ENCODE measurements at places on chromosomes 2 and 18. TPM values are rescaled to one million over a fixed set of nuclear protein-coding genes. Genes with fewer than 3 reads are reported as not detected.

Gene SULT1C4
- 9.2 TPM for total RNA-seq

DNA sequence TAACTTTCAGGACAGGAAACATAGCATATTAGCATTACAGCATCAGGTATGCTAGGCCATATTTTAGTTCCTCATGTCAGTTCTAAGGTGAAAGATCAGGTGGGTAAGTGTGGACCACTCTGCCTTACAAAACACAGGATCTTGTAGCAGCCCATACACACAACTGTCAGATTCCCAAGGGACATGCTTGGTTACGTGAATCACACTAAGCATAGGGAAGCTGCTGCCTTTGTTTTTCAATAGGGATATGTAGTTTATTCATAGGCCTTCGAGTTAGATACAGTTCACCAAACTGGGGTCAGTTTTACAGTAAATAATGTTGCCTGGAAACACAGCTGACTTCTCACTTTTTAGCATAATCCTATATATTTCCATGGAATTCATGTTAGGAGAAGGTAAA lies 116.1 kb upstream of the OTX1 start:
- no peak for DNase-seq
- H3K27ac ChIP-seq = no peak overlapping the region
- no peaks in the 10 kb centered on the region for H3K4me1 ChIP-seq
- H3K36me3 ChIP-seq = no peaks in the 10 kb centered on the region
- H3K27me3 ChIP-seq = no peaks in the 10 kb centered on the region

Gene SATB2
- total RNA-seq = 2.9 TPM

DNA sequence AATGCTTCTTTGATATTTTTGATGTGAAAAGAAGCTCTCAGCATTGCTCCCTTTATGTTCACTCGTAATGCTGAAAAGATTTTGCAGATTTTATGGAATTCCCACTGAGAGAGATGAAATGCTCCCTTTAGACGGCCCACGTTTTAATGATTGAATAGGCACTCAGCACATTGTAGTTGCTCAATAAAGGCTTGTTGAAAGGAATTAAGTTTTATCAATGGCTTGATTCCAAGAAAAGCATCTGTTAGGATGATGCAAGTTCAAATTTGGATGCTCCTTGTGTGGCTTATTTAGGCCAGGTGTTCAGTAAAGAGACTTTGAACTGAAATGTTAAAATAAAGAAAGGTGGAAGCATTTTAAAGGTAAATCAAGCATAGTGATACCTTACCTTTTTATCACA lies 725.1 kb downstream of the EPHA4 start:
- H3K4me1 ChIP-seq = no peaks in the 10 kb centered on the region
- H3K4me3 ChIP-seq = no peak overlapping the region
- H3K27ac ChIP-seq = no peak overlapping the region
- H3K27me3 ChIP-seq = no peaks in the 10 kb centered on the region
- no peaks in the 10 kb centered on the region for H3K36me3 ChIP-seq

Gene ADD2
- total RNA-seq = 2.8 TPM

- H3K4me3 ChIP-seq = no peak overlapping the region
- no peaks in the 10 kb centered on the region for H3K27me3 ChIP-seq
- no peak for DNase-seq
- H3K4me1 ChIP-seq = no peaks in the 10 kb centered on the region
- H3K27ac ChIP-seq = no peak overlapping the region
Observed at GRCh38 chr2:27833931-27834330, 56.3 kb downstream of the RBKS start.

DNA sequence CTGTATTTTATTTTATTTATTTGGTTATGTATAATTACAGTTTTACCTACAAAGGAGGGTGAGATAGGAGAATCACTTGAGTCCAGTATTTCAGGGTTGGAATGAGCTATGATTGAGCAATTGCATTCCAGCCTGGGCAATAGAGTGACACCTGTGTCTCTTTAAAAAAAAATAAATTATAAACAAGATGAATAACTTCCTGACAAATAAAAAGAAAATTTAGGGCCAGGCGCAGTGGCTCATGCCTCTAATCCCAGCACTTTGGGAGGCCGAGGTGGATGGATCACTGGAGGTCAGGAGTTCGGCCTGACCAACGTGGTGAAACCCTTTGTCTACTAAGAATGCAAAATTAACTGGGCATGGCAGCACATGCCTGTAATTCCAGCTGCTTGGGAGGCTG lies 17.3 kb downstream of the MTA3 start:
- no peak for DNase-seq
- H3K4me3 ChIP-seq = no peak overlapping the region
- no peak overlapping the region for H3K27ac ChIP-seq
- no peaks in the 10 kb centered on the region for H3K4me1 ChIP-seq

DNA sequence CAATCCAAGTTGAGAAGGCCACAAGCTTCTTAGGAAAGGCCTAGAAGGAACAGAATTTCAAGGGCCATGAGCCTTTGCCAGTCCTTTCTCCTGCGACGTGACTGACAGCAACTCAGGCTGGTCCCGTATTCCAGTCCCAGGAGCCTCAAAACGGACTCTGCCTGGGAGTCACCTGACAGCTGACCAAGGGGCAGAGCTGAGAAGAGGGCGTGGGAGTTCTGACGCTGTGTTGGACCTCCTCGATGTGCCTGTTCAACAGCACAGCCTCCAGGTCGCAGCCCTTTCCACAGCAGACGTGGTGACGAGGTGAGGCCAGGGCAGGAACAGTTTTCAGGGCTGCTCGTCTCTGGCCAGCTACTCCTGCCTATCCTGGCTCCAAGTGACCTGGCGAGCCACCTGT lies 37.6 kb downstream of the CENPO start:
- no peak for DNase-seq
- H3K27ac ChIP-seq = no peak overlapping the region
- H3K27me3 ChIP-seq = no peaks in the 10 kb centered on the region

Gene C2orf80
- not detected for total RNA-seq

GRCh38 chr18:57052759-57053158 lies 94.1 kb upstream of the BOD1L2 start:
- no peaks in the 10 kb centered on the region for H3K4me1 ChIP-seq
- no peak overlapping the region for H3K27ac ChIP-seq

DNA sequence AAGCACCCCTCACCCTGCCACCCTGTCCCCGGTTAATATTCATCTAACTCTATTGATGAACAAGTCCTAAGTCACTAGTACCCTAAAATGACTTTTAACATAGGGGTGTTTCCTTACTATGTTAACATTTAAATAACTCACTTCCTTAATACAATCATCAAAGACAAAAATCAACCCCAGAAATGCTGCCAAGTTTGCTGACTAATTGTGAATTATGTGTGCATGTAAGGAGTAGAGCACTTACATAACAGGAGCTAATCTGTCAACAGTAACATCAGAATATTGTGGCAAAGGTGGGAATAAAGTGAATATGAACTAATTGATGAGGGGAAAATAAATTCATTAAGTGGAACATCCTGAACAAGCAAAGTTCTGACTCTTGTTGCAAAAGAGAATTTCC lies 81.4 kb upstream of the ERBB4 start:
- DNase-seq = no peak
- no peak overlapping the region for H3K27ac ChIP-seq
- no peaks in the 10 kb centered on the region for H3K36me3 ChIP-seq
- no peaks in the 10 kb centered on the region for H3K27me3 ChIP-seq
- H3K4me1 ChIP-seq = no peaks in the 10 kb centered on the region

GRCh38 chr2:200585730-200586643 lies at the start of gene AOX1:
Gene AOX1, plus strand, starts transcription at chr2:200586014. Its CDS starts 95 bp downstream, at chr2:200586109.
- H3K4me3 ChIP-seq = peak within 1 kb of the TSS; percentile 38
- DNase-seq = peak; percentile 62
- H3K27me3 ChIP-seq = no peaks in the 10 kb centered on the region
- no peak within 1 kb of the TSS for H3K27ac ChIP-seq

Gene CEP192
- total RNA-seq = 30.2 TPM

Gene DCDC2C
- total RNA-seq = 1.5 TPM

- H3K4me1 ChIP-seq = peaks cover 83% of the 10 kb centered on the region
- no peaks in the 10 kb centered on the region for H3K36me3 ChIP-seq
- peak overlapping the region; percentile 79 for H3K27ac ChIP-seq
- no peaks in the 10 kb centered on the region for H3K27me3 ChIP-seq
- no peak overlapping the region for H3K4me3 ChIP-seq
- DNase-seq = no peak
Observed at GRCh38 chr2:157787364-157787938, 88.7 kb downstream of the ACVR1 start.

GRCh38 chr2:160232905-160233475 lies 32.9 kb upstream of the ITGB6 start:
- H3K36me3 ChIP-seq = no peaks in the 10 kb centered on the region
- DNase-seq = no peak
- H3K27me3 ChIP-seq = no peaks in the 10 kb centered on the region
- no peak overlapping the region for H3K27ac ChIP-seq
- H3K4me1 ChIP-seq = peaks cover 10% of the 10 kb centered on the region

GRCh38 chr2:167924556-167924955 lies 322.8 kb downstream of the STK39 start:
- no peaks in the 10 kb centered on the region for H3K36me3 ChIP-seq
- H3K27me3 ChIP-seq = no peaks in the 10 kb centered on the region
- H3K4me1 ChIP-seq = no peaks in the 10 kb centered on the region

- no peak overlapping the region for H3K27ac ChIP-seq
- no peaks in the 10 kb centered on the region for H3K27me3 ChIP-seq
- H3K4me1 ChIP-seq = no peaks in the 10 kb centered on the region
- no peaks in the 10 kb centered on the region for H3K36me3 ChIP-seq
- H3K4me3 ChIP-seq = no peak overlapping the region
Observed at GRCh38 chr2:150710041-150710440, 222.6 kb upstream of the RND3 start.

Gene TLX2
- total RNA-seq = not detected

Gene SERPINB10
- total RNA-seq = not detected

DNA sequence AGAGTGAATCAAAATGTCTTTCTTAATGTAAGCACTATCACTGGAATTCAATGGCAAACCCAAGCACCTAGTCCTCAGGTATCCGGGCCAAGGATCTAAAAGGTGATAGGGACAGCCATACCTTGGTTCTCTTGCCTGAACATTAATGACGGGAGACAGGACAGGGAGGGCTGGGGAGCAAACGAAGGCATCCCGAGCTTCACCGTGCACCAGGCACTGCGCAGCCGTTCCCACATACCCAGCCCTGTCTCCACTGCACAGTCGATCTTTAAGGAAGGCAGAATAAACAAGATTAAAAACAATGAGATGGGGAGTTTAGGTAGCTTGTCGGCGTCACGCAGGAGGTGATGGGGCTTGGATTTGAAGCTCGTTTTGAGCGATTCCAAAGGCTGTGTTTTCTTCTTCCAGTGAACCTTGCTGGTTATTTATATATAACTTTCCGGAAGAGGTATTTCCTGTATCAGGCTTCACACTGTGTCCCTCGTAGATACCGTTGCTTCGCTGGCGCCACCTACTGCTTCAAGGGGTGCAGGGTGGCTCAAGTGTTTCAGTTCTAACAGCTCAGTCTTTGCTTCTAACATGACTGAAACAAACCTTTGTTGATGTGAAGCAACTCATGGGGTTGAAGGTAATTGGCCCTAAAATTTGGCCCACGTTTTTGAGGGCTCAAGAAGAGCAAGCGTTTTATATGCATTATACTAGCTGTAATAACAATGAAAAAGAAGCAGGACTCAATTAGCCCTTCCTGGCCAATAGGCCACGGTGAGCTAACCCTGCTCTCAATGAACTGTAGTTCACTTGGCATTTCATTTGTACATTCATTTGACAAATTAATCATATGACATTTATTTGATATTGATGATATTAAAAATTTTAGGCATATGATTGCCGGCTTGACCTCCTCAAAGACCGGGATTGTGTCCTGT lies 77.4 kb downstream of the DCDC2C start:
- H3K36me3 ChIP-seq = no peaks in the 10 kb centered on the region
- peak; percentile 64 for DNase-seq
- no peak overlapping the region for H3K4me3 ChIP-seq
- no peak overlapping the region for H3K27ac ChIP-seq
- no peaks in the 10 kb centered on the region for H3K27me3 ChIP-seq

DNA sequence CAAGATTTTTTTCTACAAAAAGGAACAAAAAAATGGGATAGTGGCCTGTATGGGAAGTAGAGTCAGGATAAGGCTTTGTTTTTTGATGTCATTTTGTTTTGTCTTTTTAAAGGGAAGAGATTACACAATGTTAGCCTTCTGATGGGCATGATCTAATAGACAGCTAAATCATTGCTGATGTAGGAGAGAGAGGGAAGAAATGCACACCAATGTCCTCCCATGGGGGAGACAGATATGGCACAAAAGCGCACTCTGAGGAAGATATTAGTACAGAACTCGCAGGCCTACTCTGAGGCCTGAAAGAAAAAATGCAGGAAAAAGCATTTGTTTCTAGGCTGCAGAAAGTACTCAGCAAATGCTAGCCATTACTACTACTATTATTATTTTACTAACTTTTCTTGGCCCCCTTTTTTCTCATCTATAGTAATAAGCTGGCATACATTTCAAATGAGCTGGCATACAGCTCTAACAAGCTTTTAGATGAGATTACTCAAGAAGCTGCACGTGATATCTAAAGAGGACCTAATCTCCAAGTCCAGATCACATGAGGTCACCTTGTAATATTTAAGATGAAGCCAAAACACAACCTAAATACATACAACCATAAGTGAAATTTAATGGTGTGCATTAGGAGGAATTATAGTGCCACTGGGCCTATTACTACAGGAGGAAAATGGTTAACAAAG lies 269.4 kb upstream of the TANK start:
- H3K27ac ChIP-seq = no peak overlapping the region
- no peaks in the 10 kb centered on the region for H3K4me1 ChIP-seq
- DNase-seq = no peak
- no peaks in the 10 kb centered on the region for H3K27me3 ChIP-seq

- H3K4me3 ChIP-seq = no peak overlapping the region
- no peaks in the 10 kb centered on the region for H3K36me3 ChIP-seq
- no peak for DNase-seq
- H3K4me1 ChIP-seq = no peaks in the 10 kb centered on the region
Observed at GRCh38 chr2:218508299-218508698, 59.9 kb downstream of the USP37 start.

- no peak for DNase-seq
- no peaks in the 10 kb centered on the region for H3K36me3 ChIP-seq
- no peak overlapping the region for H3K4me3 ChIP-seq
- H3K27me3 ChIP-seq = no peaks in the 10 kb centered on the region
- peaks cover 19% of the 10 kb centered on the region for H3K4me1 ChIP-seq
Observed at GRCh38 chr2:109246616-109247015, 117.6 kb downstream of the SH3RF3 start.

Gene KCNJ3
- not detected for total RNA-seq

- peaks cover 10% of the 10 kb centered on the region for H3K36me3 ChIP-seq
- peak overlapping the region; percentile 36 for H3K27ac ChIP-seq
- DNase-seq = peak; percentile 50
- H3K4me3 ChIP-seq = no peak overlapping the region
Observed at GRCh38 chr2:98560256-98560771, 48.0 kb downstream of the COA5 start.

DNA sequence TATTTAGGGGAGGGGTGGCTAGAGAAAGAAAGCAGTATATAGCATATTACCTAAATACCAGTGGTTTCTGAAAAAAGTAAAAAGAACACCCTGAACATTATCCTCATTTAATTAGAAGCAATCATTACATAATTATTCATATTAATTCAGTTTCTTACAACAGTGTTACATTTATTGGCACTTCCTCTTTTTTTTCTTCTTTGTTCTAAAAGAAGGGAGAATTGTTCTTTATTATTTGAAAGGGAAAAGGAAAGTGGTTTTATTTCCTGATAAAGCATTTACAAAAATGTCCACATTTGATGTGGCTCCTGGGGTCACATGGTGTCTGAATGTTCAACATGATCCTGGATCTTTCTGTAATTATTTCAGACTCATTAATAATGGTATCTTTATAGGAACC lies 254.9 kb upstream of the ZEB2 start:
- no peaks in the 10 kb centered on the region for H3K36me3 ChIP-seq
- no peak overlapping the region for H3K4me3 ChIP-seq
- H3K4me1 ChIP-seq = no peaks in the 10 kb centered on the region
- H3K27ac ChIP-seq = no peak overlapping the region
- no peaks in the 10 kb centered on the region for H3K27me3 ChIP-seq

- H3K4me1 ChIP-seq = no peaks in the 10 kb centered on the region
- no peak for DNase-seq
- H3K27me3 ChIP-seq = no peaks in the 10 kb centered on the region
- H3K4me3 ChIP-seq = no peak overlapping the region
- H3K27ac ChIP-seq = no peak overlapping the region
Observed at GRCh38 chr2:172442072-172442895, 14.9 kb downstream of the ITGA6 start.

Gene CMPK2
- total RNA-seq = 6.9 TPM
